ENCODE measurements at places on chromosomes 3 and 15. TPM values are rescaled to one million over a fixed set of nuclear protein-coding genes. Genes with fewer than 3 reads are reported as not detected.

Gene ZBBX
- not detected for total RNA-seq

Gene TEX55
- not detected for total RNA-seq

Gene ECE2
- not detected for total RNA-seq

Gene EPHA3
- not detected for total RNA-seq

Gene ANP32A
- 320 TPM for total RNA-seq

DNA sequence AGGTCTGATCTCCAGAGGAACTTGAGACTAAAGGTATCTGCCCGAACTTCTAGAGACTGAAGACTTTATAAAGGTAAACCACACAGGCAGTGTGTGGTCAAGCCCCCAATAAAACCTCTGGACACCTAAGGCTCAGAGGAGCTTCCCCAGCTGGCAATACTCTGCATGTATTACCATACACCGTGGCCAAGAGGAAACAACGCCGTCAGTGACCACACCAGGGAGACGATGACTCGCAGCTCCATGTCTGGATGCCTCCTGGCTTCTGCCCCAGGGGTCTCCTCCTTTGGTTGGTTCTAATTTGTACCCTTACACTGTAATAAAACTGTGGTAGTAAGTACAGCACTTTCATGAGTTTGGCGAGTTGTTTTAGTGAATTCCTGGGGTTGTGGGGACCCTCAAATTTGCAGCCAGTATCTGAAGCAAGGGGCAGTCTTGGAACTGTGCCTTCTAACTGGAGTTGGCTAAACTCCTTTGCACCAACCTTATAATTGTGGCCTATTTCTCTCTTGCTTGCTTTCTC lies 32.1 kb upstream of the BCL2L10 start:
- peaks cover 19% of the 10 kb centered on the region for H3K36me3 ChIP-seq
- DNase-seq = no peak
- H3K27ac ChIP-seq = no peak overlapping the region
- no peaks in the 10 kb centered on the region for H3K27me3 ChIP-seq
- peaks cover 3% of the 10 kb centered on the region for H3K4me1 ChIP-seq
- H3K4me3 ChIP-seq = no peak overlapping the region

DNA sequence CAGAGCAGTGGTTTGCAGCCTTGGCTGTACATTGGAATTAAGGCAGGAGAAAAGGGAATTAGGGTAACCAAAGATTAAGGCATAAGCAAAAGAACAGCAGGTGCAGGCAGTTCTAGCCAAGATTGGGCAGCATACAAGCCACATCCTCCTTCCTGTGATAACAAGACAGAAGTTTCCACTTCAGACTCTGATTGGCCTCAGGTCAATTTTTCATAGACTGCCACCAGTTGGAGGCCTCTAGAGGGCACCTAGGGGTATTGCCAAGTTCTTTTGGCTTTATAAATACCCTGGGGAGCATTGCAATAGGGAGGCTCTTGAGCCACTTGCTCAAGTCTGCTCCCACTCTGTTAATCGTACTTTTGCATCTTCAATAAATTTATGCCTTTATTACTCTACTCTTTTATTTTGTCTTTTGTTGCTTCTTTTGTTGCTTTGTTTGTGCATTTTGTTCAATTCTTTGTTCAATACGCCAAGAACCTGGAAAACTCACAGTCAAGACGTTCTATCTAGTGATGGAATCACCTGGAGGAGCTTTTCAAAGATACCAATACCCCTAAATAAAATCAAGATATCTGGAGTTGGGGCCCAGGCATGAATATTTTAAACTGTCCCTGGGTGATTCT lies 32.2 kb upstream of the FMN1 start:
- no peak overlapping the region for H3K4me3 ChIP-seq
- no peaks in the 10 kb centered on the region for H3K36me3 ChIP-seq
- peak; percentile 49 for DNase-seq
- peaks cover 6% of the 10 kb centered on the region for H3K27me3 ChIP-seq

Gene ANKRD63
- total RNA-seq = not detected

Gene CNTN4
- not detected for total RNA-seq

DNA sequence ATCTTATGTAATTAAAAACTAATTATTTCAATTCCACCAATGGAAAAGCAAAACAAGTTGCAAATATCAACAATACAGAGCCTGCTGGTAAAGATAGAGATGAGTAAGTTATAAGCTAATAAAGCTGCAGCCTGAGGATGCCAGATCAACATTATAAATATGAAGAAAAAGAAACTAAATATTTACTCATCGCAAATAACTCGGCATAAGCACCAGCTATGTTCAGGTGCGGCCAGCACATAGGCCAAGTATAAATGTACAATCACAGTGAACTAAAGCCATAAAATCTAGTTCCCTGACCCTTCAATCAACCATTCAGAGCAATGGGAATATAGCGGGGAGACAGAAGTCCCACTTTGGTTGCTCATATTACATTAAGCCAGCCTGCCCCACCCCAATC lies 7.7 kb upstream of the RSL24D1 start:
- DNase-seq = no peak
- peaks cover 39% of the 10 kb centered on the region for H3K36me3 ChIP-seq

Gene KNG1
- total RNA-seq = not detected

Gene CAMK2N2
- total RNA-seq = 0.20 TPM

DNA sequence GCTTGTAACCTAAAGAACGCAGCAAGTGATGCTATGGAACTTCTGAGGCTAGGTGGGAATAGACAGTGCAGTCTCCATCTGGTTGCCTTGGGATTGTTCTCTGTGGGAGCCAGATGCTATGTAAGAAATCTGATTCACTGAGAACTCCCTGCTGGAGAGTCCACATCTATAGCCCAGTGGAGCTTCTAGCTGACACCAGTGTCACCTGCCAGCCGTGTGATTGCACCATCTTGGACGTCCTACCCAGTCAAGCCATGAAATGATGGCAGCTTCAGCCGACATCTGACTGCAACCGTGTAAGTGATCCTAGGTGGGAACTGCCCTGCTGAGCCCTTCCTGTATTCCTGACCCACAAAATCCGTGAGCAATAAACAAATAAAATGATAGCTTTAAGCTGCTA lies 12.4 kb upstream of the FYCO1 start:
- no peaks in the 10 kb centered on the region for H3K36me3 ChIP-seq
- no peak overlapping the region for H3K27ac ChIP-seq
- H3K4me1 ChIP-seq = peaks cover 19% of the 10 kb centered on the region
- H3K27me3 ChIP-seq = no peaks in the 10 kb centered on the region

Gene LEKR1
- 0.76 TPM for total RNA-seq

DNA sequence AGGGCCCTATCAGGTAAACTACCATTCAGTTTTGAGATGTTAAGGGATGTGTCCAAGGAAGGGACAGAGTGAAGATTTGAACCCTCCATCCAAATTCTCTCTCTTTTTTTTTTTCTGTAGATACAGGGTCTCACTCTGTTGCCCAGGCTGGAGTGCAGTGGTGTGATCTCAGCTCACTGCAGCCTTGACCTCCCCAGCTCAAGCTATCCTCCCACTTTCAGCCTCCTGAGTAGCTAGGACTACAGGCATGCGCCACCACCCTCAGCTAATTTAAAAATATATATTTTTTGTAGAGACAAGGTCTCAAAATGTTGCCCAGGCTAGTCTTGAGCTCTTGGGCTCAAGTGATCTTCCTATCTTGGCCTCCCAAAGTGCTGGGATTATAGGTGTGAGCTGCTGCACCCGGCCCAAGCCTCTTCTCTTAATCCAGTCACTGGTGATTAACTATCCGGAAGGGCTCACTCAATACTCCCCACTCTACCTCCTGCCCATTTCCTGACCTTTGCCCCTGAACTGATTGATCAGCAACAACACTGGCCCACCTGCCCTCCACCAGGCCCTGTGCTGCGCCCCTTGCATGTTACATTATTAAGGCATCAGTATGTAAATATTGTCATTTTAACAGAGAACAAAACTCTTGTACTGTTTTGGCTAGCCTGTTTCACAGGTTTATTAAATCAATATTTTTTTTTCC lies 164.7 kb downstream of the CTNNB1 start:
- no peak overlapping the region for H3K27ac ChIP-seq
- no peak overlapping the region for H3K4me3 ChIP-seq
- DNase-seq = no peak
- H3K27me3 ChIP-seq = no peaks in the 10 kb centered on the region
- H3K4me1 ChIP-seq = no peaks in the 10 kb centered on the region

DNA sequence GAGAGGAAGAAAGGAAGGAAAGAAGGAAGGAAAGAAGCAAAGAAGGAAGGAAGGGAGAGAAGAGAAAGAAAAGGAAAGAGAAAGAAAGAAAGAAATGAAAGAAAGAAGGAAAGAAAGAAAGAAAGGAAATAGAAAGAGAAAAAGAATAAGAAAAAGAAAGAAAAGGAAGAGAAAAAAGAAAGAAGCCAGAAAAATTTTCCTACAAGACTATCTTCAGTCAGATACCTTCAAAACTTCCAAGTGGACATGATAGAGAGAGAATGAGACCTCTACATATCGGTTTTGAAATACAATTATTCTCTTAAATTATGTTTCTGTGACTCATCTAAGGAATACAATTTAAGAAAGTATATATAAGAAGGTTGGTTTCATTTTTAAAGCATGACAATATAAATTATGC lies 1369.0 kb downstream of the ZPLD1 start:
- no peak overlapping the region for H3K27ac ChIP-seq
- H3K4me1 ChIP-seq = no peaks in the 10 kb centered on the region

Gene CYP1A2
- not detected for total RNA-seq

Gene OR4F6
- not detected for total RNA-seq

DNA sequence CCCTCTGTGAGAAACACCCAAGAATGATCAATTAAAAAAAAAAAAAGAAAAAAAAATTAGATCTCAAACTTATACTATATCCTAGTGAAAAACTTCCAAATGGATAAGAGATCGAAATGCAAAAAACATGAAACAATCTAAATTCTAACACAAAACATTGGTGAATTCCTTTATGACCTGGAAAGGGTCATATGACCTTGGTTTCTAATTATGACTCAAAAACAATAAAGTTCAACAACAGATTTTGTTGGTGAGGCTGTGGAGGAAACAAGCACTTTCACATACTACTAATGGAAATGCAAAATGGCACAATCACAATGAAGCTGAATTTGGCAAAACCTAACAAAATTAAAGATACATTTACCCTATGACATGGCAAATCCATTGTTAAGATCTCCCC lies 45.3 kb downstream of the HSPBAP1 start:
- H3K27me3 ChIP-seq = no peaks in the 10 kb centered on the region
- peaks cover 27% of the 10 kb centered on the region for H3K36me3 ChIP-seq
- DNase-seq = no peak
- peaks cover 4% of the 10 kb centered on the region for H3K4me1 ChIP-seq
- H3K4me3 ChIP-seq = no peak overlapping the region
- H3K27ac ChIP-seq = no peak overlapping the region

GRCh38 chr15:57017024-57017423 lies 98.6 kb downstream of the TCF12 start:
- H3K27ac ChIP-seq = no peak overlapping the region
- no peak for DNase-seq
- H3K4me1 ChIP-seq = no peaks in the 10 kb centered on the region
- no peak overlapping the region for H3K4me3 ChIP-seq
- H3K27me3 ChIP-seq = no peaks in the 10 kb centered on the region
- H3K36me3 ChIP-seq = peaks cover 3% of the 10 kb centered on the region

GRCh38 chr3:194618858-194619608 lies 14.2 kb downstream of the TMEM44 start:
- no peak for DNase-seq
- H3K36me3 ChIP-seq = peaks cover 5% of the 10 kb centered on the region
- no peak overlapping the region for H3K4me3 ChIP-seq
- H3K4me1 ChIP-seq = no peaks in the 10 kb centered on the region
- H3K27ac ChIP-seq = no peak overlapping the region

DNA sequence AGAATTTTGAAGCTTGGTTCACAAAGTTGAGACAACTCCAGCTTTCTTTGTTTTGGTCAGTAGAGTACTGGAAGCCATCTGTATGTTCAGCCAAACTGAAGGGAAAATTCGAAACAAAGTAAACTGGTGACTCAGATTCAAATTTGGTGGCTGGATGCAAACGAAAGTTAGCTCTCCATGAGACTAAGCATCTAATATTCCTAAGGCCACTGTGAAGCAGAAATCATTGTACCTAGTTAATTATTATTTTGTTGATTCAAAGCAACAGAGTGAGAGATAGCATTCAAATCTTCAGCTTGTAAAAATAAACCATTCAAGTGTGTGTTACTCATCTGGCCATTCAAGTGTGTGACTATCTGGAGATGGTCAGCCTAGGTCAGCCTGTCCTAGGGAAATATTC lies 42.1 kb downstream of the NR2F2 start:
- no peak overlapping the region for H3K4me3 ChIP-seq
- peaks cover 39% of the 10 kb centered on the region for H3K27me3 ChIP-seq
- H3K27ac ChIP-seq = no peak overlapping the region
- no peak for DNase-seq
- peaks cover 2% of the 10 kb centered on the region for H3K36me3 ChIP-seq

Gene TM4SF18
- total RNA-seq = not detected

Gene WDR73
- total RNA-seq = 18.4 TPM

DNA sequence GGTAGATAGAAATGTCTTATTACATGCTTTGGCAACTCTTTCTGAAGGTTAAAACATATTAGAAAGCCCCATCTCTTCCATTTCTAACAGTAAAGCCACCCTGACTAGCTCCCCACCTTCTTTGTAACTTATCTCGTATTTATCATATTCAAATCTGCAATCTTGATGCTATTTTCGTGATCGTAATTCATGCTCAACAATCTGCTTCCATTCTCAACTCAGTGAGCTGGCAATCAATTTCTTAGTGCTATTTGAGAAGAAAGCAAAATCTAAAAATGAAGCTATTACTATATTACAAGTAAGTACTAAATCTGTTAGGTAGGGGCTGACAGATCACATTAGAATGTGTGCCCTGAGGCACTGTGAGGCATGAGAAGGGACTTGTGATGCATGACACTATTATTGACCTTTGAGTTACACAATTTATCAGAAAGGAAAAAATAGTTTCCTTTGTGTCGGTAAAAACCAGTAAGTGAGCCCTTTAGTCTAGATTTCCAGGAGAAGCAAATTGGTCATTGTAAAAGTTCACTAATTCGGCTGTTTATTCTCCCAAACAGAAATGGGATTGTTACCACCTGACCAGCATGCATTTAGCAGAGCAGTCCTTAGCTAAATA lies 379.7 kb upstream of the CNTN6 start:
- no peak for DNase-seq
- H3K4me1 ChIP-seq = no peaks in the 10 kb centered on the region
- no peak overlapping the region for H3K4me3 ChIP-seq
- H3K27me3 ChIP-seq = no peaks in the 10 kb centered on the region
- no peak overlapping the region for H3K27ac ChIP-seq

GRCh38 chr3:64520334-64520733 lies 167.5 kb downstream of the ADAMTS9 start:
- H3K4me3 ChIP-seq = no peak overlapping the region
- no peaks in the 10 kb centered on the region for H3K4me1 ChIP-seq
- no peak overlapping the region for H3K27ac ChIP-seq

DNA sequence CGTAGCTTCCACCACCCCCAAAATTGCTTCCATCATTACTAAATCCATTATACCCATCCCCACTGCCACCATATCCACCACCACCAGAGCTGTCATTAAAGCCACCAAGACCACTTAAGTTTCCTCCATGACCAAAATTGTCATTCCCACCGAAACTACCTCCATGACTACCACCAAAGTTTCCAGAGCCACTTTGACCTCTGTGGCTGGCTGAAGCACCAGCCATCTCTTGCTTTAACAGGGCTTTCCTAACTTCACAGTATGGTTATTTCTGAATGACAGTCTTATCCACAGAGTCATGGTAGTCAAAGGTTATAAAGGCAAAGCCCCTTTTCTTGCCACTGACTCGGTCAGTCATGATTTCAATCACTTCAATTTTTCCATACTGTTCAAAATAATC lies 24.3 kb upstream of the DENND4A start:
- no peak overlapping the region for H3K4me3 ChIP-seq
- DNase-seq = peak; percentile 49
- H3K27ac ChIP-seq = peak overlapping the region; percentile 2

Gene DNAH12
- total RNA-seq = not detected

GRCh38 chr3:60000311-60001105 lies 950.7 kb upstream of the CFAP20DC start:
- DNase-seq = no peak
- no peaks in the 10 kb centered on the region for H3K27me3 ChIP-seq
- H3K4me1 ChIP-seq = peaks cover 8% of the 10 kb centered on the region
- no peak overlapping the region for H3K27ac ChIP-seq
- peaks cover 3% of the 10 kb centered on the region for H3K36me3 ChIP-seq

Gene LDHAL6B
- total RNA-seq = not detected

Gene GRK7
- total RNA-seq = not detected
